ENCODE measurements at places on chromosomes 1 and 21.

- no peak for DNase-seq
Observed at GRCh38 chr1:184860985-184861754, 106.5 kb upstream of the EDEM3 start.

DNA sequence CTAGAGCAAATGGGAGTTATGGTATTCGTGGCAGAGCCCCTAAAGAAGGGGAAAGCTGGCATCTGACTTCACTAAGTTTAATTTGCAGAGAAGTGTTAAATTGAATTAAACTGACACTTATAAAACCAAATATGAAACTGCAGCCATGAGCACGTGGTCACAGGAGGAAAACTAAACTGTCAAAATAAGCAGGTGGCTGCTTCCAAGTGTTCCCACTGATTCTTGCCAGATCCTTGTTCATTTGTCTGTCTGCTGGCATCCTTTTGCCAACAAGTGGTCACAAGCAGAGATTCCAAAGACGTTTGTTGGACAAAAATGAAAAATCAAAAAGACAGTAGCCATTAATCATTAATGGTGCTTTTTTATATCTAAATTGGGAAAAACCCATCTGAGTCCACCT is 6.5 kb upstream of the CELA2B start:
- no peak for DNase-seq

GRCh38 chr1:118360817-118361216 is 175.8 kb upstream of the SPAG17 start:
- no peak for DNase-seq

DNA sequence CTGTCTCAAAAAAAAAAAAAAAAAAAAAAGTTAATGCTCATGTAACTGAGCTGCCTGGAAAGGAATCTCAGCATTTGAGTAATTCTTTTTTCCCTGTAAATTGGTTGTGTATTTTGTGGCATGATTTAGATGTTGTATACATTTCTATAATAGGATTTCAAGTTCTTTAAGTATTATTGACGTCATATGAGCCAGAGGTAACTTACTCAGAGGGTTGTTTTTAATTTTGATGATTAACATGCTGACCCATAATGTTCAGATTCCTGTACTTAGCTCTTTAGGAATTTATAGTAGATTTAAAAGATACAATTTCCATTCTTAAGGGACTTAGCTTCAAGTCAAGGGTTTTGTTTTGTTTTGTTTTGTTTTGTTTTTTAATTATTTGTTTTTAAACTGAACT is 120.4 kb downstream of the CACHD1 start:
- DNase-seq = no peak

DNA sequence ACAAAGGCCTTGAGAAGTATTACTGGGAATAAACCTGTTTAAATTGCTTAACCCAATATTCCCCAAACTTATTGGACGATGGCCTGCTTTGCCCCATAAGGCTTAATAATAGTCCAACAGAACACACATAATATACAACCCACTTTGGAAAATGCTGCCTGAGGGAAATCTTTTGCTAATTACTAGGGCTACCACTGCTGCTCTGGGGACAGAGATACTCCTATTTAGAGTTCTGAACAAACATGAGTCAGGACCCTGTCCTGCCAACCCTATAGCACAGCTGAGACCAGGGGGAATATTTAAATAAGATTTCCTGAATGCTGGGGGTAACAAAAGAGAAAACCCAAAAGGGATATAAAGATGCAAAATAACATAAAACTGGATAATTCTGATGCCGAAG is 139.1 kb downstream of the BRINP2 start:
- no peak for DNase-seq

Data from NCI-H1436 treated with DMSO at 0.1 percent for 48 hours (cell line).